ENCODE measurements at places on chromosomes 7 and 10.

DNA sequence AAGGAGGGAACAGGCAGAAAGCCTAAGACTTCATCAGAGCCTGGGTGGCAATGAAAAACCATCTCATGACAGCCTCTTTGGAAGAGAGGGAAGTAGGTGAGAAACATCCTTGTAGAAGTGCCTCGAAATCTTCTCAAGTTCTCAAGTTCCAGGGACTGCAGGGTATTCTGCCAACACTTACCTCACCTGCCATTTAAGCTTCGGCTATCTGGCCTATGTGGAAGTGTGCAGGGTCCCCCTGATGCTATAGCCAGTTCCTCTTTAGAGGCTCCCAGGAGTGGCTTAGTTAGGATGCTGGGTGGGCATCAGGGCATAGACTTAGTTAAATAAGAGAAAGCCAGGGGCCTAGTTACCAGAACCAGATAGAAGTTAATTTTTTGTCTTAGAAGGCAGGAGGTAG, 27.0 kb downstream of the ABCC2 start:
- no peak for DNase-seq

GRCh38 chr7:1092806-1093501, 5.0 kb downstream of the GPER1 start:
- DNase-seq = no peak

DNA sequence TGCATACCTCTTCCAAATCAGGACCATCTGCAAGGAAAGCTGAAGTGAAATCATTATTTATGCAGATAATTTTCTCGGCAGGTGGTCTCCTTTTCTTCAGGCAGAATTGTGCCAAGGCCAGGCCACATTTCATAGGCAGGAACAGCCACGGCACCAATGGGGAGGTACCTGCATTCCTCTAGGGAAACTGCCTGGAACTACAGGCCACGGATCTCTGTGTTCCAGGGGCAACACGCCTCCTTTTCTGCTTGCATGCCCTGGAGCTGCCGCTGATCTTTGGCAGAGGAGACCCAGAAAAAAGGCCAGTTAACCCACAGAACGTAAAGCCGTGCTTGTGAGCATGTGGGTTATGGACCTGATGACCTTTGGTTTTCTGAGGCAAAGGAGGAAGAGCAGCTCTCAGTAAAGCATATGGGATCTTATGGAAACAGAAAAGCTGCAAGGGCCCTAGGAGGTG, 111.2 kb upstream of the KIAA1217 start:
- no peak for DNase-seq

DNA sequence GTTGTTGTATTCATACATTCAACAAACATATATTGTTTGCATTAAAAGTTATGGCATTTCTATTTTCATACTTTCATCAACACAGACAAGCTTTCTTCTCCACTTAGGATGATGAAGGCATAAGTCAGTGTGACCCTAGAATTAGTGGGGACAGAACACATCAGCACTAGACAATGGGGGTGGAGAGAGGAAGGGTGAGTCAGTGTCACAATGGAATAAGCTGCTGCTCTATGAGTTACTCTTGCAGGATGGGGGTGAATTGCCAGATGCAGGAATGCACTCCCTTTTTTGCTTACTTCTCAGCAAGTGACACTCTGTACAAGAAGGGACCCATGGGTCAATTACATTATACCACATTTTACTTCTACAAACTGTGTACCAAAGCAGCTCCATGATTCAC, 74.0 kb downstream of the DGKI start:
- DNase-seq = no peak
